CD8-positive, alpha-beta T cell (primary cell): ENCODE measurements at places on chromosomes 6 and 20. TPM values are rescaled to one million over a fixed set of nuclear protein-coding genes. Genes with fewer than 3 reads are reported as not detected.

- DNase-seq = no peak
Measured at GRCh38 chr6:69813508-69813907, 16.7 kb upstream of the LMBRD1 start.

GRCh38 chr20:9969626-9970025 is 65.2 kb upstream of the ANKEF1 start:
- DNase-seq = no peak

Gene KIF25
- total RNA-seq = 0.33 TPM

DNA sequence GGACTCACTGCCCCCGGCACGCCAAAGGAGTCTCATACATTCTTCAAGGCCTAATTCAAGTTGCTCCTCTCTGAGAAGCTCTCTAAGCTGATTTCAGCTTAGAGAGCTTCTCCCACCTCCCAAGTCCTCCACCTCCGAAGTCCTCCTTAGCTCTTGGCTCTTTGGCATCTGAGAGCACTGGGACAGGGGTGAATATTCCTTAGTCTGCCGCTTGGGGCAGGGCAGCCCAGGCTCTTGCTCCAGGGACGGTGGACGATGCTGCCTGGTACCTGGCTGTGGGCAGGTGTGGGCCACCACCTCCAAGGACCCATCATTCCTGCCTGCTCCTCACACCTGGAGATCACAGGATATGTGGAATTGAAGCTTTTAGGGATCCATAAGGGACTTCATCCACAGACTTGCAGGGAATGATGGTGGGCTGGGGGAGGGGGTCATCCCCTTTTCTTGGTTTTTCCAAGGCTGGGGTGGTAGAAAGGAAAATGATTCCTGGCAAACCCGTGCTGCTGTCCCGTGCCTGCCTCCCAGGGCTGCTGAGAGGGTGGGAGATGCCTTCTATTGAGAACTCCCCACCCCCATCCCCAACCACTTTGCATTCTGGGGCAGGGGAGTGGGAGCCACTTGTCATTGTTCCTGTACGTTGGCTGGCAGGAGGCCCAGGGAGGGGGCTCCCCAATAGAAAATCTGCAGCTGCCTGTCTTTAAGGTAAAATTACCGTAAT is 57.4 kb downstream of the ARHGAP40 start:
- DNase-seq = peak; percentile 25

- DNase-seq = peak; percentile 49
Measured at GRCh38 chr20:31605902-31606803, 1.1 kb downstream of the ID1 start.

GRCh38 chr6:85537055-85537494 is 56.6 kb downstream of the SNX14 start:
- DNase-seq = no peak

Gene TPBG
- 0.42 TPM for total RNA-seq

DNA sequence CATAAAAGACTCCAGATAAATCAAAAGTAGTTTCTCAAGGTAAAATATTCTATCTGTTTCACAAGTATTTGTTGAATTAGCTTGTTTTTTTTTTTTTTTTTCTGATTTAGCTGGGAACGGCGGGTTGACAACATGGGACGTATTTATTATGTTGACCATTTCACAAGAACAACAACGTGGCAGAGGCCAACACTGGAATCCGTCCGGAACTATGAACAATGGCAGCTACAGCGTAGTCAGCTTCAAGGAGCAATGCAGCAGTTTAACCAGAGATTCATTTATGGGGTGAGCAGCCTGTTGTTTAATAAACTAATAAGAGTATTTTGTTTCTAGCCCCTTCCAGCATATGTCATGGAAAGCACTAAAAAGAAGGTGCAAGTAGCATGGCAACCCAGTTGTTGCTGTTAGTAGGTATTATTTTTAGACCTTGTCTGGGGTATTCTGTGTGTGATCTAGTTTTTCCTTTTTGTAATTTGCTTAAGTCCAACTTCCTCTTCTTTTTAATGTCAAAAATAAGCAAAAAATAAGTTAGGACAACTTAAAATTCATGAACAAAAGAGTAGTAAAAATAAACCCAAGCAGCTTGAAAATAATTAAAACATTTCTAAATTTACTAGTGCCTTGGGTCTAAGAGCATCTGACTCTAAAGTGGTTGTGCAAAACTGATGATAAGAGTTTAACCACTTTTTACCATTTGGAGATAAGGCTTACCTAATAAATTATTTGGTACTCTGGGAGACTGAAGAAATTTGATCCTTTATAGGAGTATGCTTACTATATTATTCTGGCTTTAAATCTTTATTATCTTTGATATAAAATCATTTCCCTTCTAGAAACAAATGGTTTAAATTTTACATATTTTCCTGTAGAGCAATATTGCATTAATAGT is 70.8 kb upstream of the DYNLRB1 start:
- DNase-seq = no peak

GRCh38 chr6:52317841-52318581 is 33.5 kb upstream of the MCM3 start:
- no peak for DNase-seq

GRCh38 chr6:7003041-7003440 is 104.7 kb upstream of the RREB1 start:
- no peak for DNase-seq

DNA sequence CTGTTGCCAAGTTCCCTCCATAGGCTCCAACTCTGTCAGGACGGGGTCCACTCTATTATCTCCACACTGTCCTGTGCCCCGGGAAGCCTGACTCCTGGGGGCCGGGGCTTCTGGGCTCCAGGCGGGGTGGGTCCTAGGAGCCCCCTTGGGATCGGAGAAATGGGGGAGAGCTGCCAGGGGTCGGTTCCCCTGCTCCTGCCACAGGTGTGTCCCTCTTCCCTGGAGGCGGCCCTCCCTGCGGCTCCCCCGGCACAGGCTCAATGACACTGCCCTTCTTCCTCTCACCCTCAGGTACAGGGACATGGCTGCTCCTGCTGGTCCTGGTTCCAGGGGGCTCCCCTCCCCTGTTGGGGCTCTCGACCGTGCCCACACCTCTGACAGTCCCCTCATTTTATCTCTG is 110.0 kb downstream of the DHX35 start:
- no peak for DNase-seq

Gene CNKSR3
- not detected for total RNA-seq

Gene RNF39
- total RNA-seq = not detected

DNA sequence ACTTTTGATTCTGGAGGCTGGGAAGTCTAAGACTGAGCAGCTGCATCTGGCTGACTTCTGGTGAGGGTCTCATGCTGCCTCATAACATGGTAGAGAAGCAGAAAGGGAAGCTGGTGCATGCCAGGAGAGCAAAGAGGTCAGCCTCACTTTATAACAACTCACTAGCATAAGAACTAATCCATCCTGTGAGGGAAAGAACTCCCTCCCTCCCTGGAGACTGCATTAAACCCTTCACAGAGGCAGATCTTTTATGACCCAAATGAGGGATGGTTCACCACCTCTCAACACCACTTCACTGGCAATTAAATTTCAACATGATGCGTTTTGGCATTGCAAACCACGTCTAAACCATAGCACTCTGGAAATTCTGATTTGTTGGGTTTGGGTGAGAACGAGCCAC is 33.9 kb downstream of the STXBP5 start:
- DNase-seq = no peak

- no peak for DNase-seq
Measured at GRCh38 chr20:13142143-13142542, 78.9 kb upstream of the ISM1 start.

- DNase-seq = peak; percentile 26
Measured at GRCh38 chr6:156686301-156686994, 90.7 kb upstream of the ARID1B start.

Gene MICB
- total RNA-seq = 15.3 TPM

- no peak for DNase-seq
Measured at GRCh38 chr6:12114055-12114503, 102.0 kb downstream of the HIVEP1 start.

Gene MRPL14
- 10.5 TPM for total RNA-seq

- peak; percentile 87 for DNase-seq
Measured at GRCh38 chr6:188821-189655, 103.2 kb upstream of the DUSP22 start.

Gene ZC3H12D
- 45.9 TPM for total RNA-seq
